ENCODE measurements at places on chromosomes 1 and 21. TPM values are rescaled to one million over a fixed set of nuclear protein-coding genes. Genes with fewer than 3 reads are reported as not detected.

DNA sequence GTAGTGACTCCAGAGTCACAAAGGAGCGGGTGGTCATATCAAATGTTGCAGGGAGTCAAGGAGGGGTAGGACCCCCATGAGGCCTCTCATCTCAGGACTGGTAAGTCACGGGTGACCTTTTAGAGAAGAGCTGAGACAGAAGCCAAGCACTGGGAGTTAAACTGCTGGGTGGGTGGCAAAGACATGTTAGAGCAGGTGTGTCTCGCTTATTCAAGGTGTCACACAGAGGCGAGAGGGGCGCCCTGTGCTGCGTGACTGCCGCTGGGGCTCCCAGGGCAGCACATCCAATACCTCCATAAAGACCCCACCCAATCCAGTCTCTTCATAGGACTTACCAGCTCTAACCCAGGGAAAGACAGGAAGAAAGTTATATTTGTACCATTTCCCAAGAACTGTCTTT, 15.2 kb downstream of the CASQ2 start:
- no peak for DNase-seq

- DNase-seq = no peak
Measured at GRCh38 chr1:37392051-37392450, 82.3 kb upstream of the ZC3H12A start.

- DNase-seq = no peak
Measured at GRCh38 chr1:82446236-82446635, 645.5 kb downstream of the ADGRL2 start.

DNA sequence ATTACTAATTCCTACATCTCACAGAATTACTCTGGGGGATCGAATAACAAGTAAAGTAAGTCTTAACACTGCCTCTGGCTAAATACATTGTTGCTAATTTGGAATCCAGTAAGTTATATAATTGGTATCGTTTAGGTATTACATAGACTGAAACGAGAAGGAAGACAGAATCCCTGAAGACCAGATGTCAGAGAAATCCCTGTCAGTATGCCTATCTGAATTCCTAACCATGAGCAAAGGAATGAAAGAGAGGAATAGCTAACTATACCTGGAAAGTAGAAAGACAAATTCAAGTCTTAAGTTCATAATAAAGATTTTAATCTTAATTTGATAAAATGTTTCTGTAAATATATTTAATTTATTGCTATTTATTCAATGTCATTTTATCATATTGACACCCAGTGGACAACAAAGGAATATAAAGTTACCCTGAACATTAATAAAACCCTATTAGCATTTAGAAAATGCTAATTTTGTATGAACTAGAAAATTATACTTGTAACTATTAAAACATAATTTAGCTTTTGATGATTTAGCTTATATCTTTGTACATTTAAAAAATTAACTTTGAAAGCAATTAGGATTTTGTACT, 11.4 kb downstream of the DEPDC1 start:
- DNase-seq = no peak

DNA sequence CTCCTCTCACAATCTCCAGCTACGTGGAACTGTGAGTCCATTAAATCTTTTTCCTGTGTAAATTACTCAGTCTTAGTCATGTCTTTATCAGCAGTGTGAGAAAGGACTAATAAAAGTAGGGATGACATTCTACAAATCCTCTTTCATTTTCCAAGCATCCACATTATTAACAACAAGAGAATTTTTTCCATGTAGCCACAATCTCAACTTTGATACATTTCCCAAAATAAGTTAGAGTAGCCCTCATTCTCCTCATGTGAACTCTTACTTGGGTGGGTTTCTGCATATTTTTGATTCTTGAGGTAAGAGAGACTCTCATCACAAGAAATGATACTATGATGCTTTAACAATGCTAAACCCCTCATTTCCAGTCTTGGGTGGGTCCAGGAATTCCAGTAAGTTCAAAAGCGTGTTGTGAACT, 52.8 kb downstream of the TNFSF18 start:
- no peak for DNase-seq

DNA sequence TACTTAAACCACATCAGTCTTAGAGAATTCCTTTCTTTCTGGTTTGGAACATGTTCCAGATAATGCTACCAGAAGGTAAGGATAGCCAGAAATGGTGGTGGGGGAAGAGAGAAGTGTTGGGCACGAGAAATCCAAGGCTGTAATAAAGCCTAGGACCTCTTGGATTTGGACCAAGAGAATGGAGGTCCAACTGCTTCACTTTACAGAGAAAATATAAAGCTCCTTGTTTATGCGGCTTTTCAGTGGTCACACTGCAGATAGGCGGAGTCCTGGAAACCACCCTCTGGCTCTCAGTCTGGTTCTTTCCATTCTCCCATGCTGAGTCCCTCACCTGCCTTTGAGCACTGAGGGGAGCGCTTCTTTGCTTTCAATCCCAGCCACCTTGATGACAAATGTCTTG, 87.8 kb downstream of the ADCY10 start:
- no peak for DNase-seq

DNA sequence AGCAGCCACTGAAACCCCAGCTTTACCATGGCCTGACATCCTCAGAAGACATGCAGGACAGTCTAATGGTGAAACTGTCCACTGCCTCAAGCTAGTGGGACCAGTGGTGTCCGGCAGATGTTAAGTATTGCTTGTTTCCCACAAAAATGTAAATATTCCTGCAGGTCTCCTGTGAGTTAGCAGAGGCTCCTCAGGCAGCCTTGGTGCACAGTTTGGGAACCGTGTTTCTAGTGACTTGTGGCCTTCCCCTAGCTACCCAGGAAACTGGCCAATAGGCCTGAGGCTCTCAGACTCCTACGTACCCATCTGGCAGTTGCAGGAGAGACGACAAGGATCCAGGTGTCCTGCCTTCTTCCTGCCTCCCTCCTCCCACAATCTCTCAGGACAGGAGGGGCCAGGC, 142.4 kb downstream of the CAMTA1 start:
- DNase-seq = no peak

DNA sequence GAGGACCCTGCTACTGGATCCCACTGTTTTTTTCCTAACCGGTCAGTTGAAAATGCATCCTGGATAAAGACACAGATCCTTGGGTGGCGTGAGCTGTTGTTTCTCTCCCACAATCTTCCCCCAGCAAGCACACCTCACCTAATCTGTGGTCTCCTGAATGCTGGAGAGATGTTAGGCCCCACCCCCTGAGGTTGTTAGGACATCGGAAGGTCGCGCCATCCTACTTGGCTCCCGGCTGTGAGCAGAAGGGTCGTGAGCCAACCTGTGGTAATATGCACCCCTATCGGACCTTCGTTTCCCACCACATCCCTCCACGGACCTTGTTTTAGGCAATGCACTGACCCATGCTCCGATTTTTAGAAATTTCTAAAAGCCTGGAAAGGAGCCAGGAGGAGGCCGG, 89.9 kb upstream of the IPO9 start:
- DNase-seq = no peak

DNA sequence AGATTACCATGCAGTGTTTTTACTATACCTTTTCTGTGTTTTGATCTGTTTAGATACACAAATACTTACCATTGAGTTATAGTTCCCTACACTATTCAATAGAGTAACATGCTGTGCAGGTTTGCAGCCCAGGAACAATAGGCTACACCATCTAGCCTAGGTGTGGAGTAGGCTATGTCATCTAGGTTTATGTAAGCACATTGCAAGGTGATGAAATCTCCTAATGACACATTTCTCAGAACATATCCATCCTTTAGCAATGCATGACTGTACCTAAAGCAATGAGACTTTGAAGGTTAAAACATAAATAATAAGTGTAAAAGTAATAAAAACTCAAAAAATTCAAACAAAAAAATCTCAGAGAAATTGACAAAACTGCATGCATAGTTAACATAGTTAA, 358.6 kb downstream of the USH2A start:
- no peak for DNase-seq

DNA sequence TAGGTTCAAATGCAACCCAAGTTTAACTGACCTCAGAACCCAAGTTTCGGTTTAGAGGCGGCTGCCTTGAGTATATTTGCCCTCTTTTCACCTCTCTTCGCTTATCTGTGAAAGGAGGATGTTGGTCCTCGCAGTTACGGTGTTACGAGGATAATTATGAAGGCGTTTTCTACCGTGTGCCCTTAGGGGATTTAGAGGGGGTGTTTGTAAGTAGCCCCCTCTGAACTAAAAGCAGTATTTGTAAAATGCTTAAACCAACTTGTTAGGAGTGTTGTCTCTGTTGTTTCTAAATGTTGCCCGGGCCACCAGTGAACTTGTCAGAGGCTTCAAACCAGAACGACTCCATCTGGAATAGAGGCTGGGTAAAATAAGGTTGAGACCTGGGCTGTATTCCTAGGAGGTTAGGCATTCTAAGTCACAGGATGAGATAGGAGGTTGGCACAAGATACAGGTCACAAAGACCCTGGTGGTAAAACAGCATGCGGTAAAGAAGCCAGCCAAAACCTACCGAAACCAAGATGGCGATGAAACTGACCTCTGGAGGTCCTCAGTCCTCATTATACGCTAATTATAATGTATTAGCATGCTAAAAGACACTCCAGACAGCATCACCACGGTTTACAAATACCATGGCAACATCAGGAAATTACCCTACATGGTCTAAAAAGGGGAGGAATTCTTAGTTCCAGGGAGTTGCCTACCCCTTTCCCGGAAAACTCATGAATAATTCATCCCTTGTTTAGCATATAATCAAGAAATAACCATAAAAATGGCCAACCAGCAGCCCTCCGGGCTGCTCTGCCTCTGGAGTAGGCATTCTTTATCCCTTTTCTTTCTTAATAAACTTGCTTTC, 1.0 kb upstream of the PSRC1 start:
- DNase-seq = no peak

DNA sequence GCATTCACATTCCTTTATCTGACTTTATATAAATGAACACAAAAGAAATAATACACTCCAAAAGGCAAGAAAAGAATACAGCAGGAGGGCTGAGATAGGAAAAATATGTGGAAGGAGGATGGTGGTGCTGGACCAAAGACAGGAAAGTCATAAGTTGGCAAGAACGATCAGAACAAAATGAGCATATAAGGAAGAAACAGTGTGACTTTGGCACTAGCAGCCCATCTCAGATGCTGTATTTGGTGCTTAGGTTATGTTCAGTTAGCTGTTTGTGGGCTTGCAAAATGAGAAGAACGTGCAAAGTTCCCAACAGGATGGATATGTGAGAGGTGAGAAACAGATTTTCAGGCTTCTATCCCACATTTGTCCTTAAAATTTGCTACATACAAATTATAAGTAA, 719.8 kb upstream of the ADGRL4 start:
- DNase-seq = no peak

FCRLA gene
- total RNA-seq = 0.20 TPM

DNA sequence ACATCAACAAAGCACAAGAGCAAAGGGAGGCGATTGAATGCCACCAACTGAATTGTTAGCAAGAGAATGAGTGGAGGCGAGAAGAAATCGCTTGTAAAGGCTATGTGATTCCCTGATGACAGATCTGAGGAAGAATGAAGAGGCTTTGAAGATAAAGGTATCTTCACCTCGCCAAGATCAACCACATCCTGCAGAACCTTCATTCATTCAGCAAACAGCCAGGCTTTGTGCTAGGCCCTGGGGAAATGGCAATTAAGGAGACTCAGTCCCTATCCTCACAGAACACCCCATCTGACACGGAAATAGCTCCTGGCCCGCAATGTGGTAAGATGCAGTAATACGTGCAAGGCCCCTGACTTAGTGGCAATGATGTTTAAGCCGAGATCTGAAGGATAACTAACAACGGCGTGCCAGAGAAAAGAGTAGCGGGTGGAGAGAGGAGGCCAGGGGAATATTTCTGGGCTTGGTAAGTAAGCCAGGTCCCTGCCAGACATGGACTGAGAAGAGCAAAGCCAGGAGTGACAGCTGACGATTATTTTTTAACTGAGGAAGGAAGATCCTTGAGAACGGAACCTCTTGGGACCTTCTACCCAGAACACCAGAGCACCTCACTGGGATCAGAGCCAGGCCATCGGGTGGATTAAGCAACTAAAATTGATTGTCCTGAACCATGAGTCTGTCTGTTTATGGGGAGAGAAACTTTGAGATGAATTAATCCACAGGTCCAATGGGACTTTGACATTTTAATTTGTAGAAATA, 4.6 kb upstream of the VSIG8 start:
- DNase-seq = no peak

DNA sequence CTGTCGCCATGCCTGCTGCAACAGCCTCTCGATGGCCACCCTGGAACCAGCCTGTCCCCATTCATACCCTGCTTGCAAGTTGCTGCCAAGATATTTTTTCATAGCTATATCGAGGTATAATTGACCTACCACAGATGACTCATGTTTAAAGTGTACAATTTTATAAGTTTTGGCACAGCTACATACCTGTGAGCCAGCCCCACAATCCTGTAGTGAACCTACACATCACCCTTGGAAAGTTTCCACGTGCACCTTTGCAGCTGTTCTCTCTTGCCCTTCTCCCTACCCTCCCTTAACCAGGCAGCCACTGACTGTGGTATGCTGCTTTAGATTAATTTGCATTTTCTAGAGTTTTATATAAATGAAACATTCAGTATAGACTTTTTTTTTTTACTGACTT, 23.0 kb upstream of the KCNJ6 start:
- no peak for DNase-seq

GRCh38 chr1:25084407-25084806, 147.9 kb downstream of the SYF2 start:
- no peak for DNase-seq

GRCh38 chr1:40081871-40082270, 15.2 kb downstream of the PPT1 start:
- no peak for DNase-seq

- DNase-seq = no peak
Measured at GRCh38 chr21:37757606-37758376, 158.5 kb downstream of the KCNJ6 start.
